ENCODE measurements at places on chromosomes 1 and 21.

- no peak for DNase-seq
Observed at GRCh38 chr1:229434641-229435051, 752 bp upstream of the ACTA1 start.

DNA sequence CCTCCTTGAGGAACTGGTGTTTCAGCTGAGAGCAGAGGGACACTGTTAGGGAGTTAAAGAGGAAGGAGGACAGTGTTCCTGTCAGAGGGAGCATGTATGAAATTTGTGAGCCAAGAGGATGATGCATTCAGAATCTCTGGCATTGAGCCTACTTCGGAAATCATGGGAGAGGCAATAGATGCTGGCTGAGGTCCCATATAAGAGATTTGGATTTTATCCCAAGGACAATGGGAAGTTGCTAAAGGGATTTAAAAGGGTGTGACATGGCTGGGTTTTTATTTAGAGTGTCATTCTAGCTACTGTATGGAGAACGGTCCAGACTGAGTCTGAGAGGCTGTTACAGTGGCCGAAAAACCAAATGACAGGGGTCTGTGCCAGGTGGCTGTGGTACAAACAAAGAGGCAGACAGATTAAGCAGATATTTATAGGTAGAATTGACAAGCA is 403.2 kb upstream of the B3GALT2 start:
- DNase-seq = no peak

- no peak for DNase-seq
Observed at GRCh38 chr1:211549092-211549711, 29.8 kb downstream of the SLC30A1 start.

DNA sequence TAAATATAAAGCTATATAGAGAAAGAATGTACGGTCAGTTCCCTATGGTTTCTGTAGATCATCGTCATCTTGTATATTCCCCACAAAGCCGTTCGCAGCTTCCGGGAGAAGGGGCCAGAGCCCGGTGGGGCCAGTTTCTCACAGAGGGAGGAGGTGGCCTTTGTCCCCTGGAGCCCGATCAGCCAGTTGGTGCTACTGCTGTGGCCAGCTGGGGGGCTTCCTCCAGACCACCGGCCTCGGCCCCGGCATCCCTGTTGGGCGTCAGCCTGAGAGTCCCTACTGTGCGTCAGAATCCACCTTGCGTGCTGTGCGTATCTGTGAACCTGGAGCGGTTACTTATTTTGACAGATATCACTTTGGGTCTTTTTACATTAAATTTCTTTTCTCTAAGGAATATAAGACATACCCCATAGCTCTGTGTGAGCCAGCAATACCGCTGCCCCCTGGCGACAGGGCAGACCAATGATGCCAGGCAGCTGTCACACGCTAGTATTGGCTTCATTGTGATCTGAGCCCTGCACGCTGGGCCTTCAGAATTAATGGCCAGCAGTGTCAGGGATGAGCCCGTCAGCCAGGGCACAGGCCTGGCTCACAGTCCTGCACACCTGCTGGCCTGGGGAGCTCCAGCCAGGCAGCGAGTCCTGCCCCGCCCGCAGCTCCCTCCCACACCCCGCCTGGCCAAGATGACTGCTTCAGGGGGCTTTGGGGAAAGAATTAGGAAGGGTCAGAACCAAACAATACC is 145.9 kb downstream of the PGBD5 start:
- DNase-seq = no peak

DNA sequence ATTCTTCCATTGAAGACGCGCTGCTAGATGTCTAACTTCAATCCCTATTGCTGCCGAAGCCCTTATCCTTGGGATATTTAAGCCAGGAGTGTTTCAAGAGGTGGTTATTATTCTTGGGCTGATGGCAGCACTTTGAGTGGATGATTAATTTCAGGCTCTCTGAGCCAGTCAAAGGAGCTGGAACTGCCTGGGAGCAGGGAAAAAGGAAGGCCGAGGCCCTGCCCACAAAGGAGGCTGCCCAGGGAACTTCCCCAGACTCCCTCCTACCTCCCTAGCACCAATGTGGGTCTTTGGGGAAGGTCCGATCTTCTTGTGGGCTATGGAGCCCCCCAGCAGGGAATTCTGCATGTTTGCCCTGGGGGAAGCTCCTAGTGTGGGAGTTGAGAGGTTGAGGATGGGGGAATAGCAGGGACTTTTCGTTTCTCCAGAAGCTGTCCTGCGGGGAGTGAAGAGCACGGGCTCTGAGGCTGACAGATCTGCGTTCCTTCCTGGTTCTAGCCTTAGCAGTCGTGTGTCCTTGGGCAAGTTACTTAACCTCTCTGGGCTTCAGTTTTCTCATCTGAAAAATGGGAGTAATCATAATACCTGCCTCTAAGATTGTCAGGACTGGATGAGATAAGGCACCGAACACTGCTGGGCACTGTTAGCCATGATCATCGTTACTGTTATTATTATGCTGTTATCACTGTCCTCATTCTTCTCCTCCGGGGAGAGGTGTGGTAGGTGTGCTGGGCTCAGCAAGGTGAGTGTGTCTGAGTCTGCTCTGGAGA is 6.3 kb downstream of the KCNQ4 start:
- no peak for DNase-seq

- DNase-seq = no peak
Observed at GRCh38 chr21:46096596-46097335, 1.1 kb upstream of the COL6A2 start.

- no peak for DNase-seq
Observed at GRCh38 chr1:208217781-208218180, 26.4 kb downstream of the PLXNA2 start.

DNA sequence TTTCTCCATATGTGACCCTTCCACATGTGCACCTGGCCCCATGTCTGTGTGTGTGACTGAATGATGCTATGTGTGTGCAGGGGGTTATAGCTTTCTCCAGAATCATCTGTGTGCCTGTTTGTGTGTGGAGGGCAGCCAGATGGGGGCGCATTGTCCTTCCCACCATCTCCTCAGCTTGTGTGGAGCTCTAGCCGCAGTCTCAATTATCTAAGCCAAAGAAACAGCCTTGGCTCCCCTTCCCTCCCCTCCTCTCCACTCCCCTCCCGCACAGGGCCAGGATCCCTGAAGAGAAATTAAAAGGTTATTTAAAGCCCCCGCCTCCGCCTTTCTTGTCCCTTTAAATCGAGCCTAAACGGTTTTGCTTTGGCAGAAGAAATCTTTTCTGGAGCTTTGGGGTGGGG is 1.8 kb upstream of the DMBX1 start:
- DNase-seq = no peak

DNA sequence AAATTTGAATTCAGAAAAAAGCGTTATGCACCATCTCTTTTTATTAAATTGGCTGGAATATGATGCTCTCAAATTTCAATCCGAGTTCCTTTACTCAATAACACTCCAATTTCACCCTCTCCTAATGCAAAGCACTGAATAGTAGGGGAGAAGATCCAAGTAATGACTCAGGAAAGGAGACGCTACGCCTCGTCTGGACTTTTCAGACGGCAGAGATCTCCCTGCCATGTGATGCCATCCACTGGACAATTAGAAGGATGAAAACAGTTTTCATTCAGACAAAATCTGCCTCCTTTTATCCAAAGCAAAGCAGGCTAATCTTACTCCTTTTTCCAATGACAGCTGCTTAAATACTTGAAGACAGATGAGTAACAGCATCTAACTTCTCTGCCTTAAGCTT is 242.4 kb upstream of the GREM2 start:
- DNase-seq = no peak

- no peak for DNase-seq
Observed at GRCh38 chr1:114735479-114735878, 18.9 kb upstream of the NRAS start.

GRCh38 chr21:14092834-14093560 is 117.8 kb downstream of the LIPI start:
- DNase-seq = no peak

DNA sequence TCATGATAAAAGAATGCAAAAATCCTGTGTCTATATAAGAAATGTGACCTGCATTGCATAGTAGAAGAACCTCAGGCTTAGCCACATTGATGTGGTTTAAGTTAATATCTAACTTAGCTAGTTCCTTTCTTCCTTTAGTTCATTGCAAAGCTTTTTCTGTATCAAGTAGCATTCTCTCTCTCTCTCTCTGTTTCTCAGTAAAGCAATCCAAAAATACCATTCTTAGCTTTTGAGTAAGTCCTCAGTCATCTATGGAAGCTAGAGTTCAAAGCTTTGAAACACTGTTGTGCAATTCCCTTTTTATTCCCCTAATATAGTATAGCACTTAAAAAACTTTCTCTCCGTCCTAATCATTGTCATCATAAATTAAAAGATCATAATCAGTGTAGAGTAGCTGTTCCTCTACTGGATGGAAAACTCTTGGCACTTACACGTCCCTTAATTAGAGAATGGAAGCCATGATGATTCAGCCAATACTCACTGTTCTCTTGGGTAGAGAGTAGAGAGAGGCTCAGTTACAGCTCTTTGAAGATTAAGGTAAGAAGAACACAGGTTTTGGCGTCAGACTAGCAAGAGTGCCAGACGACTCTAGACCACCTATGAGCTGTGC is 350.3 kb upstream of the LYPLAL1 start:
- no peak for DNase-seq

DNA sequence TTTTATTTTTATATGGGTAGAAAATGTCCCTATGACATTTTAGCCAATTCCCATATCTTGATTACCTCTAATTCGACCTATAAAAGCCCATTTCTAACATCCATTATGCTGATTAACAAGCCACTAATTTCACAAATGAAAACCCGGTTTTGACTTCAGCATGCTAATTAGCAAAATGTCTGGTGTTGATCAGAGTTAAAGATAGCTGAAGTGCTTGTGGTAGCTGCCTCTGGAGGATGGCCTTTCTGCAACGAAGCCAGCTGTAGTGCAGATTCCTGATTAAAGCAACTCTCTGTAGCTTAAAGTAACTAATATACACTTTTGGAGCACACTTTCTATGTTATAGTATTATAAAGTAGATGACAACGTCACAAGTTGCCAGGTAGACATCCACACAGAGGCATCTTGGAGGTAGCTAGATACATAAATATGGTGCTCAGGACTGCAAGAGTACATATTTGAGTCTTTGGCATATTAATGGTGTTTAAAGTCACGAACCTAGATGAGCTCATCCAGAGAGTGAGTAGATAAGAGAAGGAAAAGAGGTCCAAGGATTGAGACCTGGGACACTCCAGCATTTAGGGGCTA is 239.5 kb downstream of the BRINP2 start:
- DNase-seq = no peak

DNA sequence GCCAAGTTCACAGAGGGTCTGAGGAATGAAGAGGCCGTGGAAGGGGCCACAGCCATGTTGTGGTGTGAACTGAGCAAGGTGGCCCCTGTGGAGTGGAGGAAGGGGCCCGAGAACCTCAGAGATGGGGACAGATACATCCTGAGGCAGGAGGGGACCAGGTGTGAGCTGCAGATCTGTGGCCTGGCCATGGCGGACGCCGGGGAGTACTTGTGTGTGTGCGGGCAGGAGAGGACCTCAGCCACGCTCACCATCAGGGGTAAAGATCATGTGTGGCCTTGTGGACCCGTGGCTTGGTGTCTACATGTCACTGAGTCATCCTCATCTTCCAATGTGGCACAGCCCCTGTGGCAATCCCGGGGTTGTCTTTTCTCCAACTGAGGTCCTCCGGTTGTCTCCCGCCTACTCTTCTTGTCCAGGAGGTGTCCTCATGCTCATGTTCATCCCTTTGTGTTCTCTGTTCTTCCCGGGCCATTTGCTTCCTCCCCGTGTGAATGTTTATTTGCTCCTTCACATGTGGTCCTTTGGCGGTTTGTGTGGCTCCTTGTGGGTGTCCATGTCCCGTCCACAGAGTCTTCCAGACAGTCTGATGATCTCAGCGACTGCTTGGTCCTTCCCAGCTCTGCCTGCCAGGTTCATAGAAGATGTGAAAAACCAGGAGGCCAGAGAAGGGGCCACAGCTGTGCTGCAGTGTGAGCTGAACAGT is 84.2 kb downstream of the OBSCN start:
- DNase-seq = no peak

DNA sequence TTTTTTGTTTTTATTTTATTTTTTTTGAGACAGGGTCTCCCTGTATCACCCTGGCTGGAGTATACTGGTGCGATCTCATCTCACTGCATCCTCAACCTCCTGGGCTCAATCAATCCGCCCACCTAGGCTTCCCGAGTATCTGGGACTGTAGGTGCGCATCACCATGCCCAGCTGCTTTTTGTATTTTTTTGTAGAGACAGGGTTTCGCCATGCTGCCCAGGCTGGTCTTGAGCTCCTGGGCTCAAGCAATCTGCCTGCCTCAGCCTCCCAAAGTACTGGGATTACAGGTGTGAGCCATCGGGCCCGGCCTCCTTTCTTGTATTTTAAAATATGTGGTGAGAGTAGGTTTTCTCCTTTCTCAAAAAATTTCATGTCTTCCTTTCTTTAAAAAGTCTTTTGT is 122.6 kb downstream of the XPR1 start:
- DNase-seq = no peak

DNA sequence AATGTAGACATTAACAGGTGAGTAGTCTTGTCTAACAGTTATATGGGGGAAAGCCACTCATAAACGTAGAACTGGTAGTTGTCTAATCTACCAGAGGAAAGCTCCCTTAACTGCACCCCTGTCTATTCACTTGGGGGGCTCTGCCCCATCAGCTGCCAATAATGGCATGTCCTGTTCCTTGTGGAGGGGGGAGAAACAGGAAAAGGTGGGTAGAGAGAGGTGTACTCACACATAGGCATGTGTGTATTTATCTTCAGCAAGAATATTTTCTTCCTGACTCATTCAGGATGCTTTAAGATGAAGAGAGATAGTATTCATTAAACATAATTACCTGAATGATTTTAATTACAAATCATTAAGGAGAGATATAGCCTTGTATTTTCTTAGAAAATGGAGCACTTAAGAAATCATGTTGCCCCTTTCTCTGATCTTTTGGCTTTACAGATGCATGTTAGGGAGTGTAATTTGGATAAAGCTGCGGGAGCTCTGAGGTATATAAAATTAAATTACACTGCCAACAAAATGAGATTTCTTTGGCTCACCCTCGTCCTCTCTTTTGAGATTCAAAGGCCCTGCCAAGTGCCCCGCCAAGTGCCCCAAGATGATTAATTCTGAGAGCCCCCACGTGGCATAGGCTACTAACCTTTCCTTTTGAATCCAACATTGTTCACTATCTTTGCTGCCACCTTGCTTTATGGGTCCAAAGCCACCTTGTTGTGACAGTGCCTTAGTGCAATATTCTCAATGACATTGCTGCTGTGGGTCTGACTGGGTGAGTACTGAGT is 286.3 kb upstream of the LYPLAL1 start:
- DNase-seq = no peak

- peak; percentile 61 for DNase-seq
Observed at GRCh38 chr1:52552236-52552504, 722 bp downstream of the TUT4 start.

- no peak for DNase-seq
Observed at GRCh38 chr1:31927661-31927980, 10.5 kb downstream of the PTP4A2 start.

- no peak for DNase-seq
Observed at GRCh38 chr1:156135930-156136871, 17.2 kb upstream of the SEMA4A start.

GRCh38 chr1:16441282-16441665 is 750 bp downstream of the NECAP2 start:
- no peak for DNase-seq

Data from activated effector memory CD4-positive, alpha-beta T cell treated with Interleukin-2 at 50 U/mL for 16 hours (primary cell).